ENCODE measurements at places on chromosomes 4 and X. TPM values are rescaled to one million over a fixed set of nuclear protein-coding genes. Genes with fewer than 3 reads are reported as not detected.
A peak's percentile ranks its signal among the peaks of the same experiment; 100 is the strongest.

DNA sequence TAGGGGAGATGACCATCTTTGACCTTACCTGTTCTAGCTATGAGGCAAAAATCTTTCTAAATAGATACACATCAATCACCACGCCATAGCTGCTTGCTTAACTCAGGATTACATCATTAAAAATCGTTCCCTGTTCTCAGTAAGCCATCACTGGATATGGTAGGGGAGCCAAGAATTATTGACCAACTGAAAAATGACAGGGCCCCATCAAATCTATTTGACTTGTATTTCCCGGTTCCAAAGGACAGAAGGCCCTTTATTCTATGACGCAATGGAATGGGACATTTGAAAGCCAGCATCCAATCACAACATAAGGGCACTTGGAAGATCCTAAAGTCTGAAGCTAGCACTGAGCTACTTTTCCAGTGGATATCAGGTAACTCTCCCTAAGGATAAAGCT, 75.6 kb upstream of the NOCT start:
- DNase-seq = no peak

DNA sequence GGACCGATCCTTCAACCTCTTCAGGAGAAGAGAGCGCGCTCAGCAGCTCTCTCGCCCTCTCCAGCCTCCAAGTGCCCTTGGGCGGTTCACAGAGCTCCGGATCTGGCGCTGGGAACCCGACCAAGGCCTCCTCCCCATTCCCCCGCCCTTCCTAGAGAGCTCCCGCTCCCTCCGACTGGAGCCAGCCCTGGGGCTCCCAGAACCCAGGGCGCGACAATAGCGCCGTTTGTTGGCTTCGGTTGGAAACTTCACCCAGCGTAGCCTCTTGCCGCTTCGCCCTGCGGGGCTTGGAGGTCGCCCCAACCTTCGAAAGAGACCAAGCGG, 3.1 kb upstream of the SOX3 start:
- no peak for DNase-seq

DNA sequence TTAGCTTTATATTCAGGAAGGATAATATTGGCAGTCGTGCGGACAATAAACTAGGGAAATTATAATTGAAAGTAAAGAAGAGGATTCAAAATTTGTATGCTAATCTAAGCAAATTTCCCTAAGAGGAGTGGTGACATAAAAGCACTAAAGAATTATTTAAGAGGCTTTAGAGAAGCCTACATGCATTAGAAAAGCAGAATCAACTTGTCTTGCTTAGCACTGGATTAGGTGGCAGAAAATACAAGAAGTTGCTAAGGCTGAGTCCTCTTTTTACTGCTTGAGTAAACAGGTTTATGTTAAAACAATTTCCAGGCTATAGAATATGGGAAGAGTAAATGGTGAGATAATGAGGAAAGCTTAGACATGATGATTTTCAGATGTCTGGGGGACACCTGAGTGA, 991.5 kb downstream of the PCDH18 start:
- no peak for DNase-seq

GRCh38 chr4:95193391-95194224, 355.2 kb downstream of the UNC5C start:
- DNase-seq = no peak

DNA sequence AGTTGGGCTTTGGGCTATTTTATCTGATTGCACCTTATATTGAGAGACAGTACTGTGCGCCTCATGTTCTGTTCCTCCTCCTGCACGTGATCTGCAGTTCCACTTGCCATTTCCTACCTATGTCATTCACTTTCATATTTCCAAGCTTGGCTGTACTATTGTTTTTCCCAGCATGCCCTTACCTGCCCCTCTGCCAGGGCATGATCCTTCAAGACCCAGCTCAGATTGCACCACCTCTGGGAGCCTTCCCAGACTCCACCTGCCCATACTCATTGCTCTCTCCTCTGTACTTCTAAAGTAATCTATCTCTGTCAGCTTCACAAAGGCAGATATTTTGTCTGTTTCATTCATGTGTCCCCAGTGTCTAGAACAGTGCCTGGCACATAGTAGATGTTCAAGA, 11.6 kb downstream of the SLC25A5 start:
- no peak for DNase-seq

DNA sequence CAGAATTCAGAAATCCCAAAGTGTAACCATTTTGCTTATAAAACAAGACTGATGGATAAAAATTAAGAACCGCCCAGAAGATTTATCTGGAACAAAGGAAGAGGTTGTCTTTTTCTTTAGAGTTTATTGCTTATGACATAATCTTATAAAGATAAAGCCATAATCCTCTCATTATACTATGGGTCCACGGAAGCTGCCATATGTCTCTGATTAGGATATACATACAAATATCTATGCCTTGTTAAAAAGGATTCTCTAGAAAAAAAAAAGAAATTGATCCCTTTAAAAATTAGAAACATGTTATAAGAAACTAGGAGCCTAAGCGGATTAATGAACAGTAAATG, 70.5 kb downstream of the RELL1 start:
- DNase-seq = no peak

GRCh38 chr4:180491210-180491609, 1752.0 kb upstream of the TENM3 start:
- DNase-seq = no peak

GRCh38 chr4:71520850-71521249, 182.0 kb downstream of the SLC4A4 start:
- DNase-seq = no peak

DNA sequence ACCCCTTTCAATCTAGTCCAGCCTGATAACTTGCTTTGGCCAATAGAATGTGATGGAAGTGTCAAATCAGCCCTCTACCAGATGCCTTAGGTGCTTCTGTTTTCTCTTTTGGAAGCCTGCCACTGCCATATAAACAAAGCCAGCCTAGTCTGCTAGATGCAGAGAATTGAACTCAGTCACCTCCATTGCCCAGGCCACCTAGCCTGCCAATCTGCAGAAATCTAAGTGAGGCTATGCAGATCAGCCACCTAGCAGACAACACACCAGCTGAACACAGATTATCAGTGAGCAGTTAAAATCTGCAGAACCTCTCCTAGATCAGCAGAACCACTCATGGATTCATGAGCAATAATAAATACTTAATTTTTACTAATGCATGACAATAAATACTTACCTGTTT, 1108.2 kb downstream of the PCDH18 start:
- no peak for DNase-seq

DNA sequence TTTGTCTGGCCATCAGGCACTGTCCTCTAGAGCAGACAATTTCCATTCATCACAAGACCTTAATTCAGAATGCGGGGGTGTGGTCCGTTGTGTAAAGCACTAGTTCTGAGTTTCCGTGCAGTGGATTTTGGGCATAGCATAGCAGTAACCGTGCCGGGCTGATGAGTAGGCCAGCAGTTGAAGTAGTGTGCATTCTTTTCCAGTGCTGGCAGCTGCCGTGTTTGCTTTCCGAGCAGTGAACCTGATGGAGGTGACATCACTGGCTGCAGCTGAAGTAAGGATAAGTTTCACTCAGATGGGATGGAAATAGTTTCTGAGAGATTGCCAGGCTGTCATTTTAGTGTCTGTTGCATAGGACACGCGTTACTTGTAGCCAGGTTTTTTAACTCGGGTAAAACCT, 107.0 kb upstream of the STIM2 start:
- peak; percentile 34 for DNase-seq

- peak; percentile 0 for DNase-seq
Measured at GRCh38 chrX:135572436-135572835, 52.0 kb downstream of the INTS6L start.

DNA sequence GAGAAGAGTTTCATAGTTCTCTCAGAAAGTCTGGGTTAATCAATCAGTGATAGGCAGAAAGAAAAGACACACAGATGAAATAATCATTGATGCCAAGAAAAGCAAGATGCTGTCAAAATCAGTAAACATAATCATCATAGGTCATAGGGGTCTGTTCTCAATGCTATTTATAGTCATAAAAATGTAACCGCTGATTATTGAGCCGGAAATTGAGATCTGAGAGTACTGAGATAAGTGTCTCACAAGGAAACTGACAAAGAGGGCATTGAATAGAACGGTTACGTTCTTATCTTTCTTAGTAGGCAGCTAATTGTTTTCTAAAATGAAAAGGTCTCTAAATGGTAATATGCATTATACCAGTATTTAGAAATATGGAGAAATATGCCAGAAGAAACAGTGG, 1686.1 kb upstream of the AGA start:
- DNase-seq = no peak

DNA sequence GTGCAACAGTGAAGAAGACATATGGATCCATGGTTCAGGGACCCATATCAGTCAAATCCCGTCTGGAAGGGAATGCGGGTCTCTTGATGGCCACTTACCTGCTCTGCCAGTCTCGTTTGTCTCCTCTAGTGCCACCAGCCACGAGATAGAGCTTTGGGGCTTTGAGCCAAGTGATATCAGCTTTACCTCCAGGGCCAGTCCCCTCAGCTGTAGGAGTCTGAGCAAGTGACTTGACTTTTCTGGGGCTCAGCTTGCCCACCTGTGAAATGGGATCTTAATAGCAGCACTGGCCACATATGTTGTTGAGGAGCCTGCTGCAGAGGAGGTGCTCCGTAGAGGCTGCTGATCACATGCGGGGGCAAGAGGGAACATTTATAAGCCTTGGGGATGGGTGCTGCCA, 1.2 kb downstream of the SLC2A9 start:
- DNase-seq = no peak

GRCh38 chr4:27149541-27150212, 289.0 kb downstream of the STIM2 start:
- DNase-seq = no peak

- DNase-seq = peak; percentile 26
Measured at GRCh38 chrX:101452056-101452455, 33.2 kb upstream of the ARMCX4 start.

DNA sequence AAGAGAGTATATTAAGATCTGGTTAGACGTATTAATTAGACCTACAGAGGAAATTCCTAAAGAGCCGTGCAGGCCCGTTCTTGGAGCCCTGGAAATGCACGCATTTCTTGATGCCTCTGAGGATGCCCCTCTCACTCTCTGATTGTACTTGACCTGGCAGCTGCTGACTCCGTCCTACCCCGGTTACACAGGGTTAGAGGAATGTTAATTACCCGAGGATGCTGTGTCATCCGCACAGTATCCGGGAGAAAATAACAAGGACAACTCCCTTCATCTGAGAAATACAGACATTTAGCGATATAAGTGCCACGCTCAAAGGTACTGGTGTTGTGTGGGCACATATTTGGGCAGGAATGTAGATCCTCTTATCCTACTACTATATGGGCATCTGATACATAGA, 404.6 kb upstream of the FAT1 start:
- no peak for DNase-seq

- DNase-seq = no peak
Measured at GRCh38 chr4:15349531-15349935, 78.3 kb upstream of the C1QTNF7 start.

- no peak for DNase-seq
Measured at GRCh38 chr4:184854673-184855072, 28.9 kb upstream of the ACSL1 start.

DNA sequence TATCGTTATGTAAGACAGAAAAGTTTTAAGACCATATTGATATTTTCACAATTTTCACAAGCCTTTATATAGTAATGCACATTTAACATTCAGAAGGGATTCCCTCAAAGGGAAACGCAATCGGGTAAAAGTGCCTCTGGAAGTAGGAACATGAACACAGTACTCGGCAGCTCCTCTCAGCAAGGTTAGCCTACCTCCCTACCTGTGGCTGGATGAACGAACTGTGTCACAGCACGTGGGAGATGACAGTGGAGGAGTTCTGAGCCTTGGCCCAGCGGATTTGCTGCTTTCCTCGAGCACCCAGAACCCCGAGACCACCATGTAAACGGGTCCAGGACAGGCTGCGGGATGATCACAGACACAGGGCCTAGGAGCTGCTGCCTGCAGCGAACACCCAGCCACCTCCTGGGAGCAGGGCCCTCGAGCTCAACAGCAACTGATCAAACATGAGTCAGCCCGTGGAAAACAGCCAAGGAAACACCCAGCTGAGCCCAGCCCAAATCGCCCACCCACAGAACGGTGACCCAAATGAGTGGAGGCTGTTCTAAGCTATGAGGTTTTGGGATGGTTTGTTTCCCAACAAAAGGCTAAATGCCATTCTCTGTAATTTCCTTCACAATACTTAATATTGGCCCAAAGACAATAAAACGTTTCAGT, 30.4 kb downstream of the FAT1 start:
- DNase-seq = no peak

DNA sequence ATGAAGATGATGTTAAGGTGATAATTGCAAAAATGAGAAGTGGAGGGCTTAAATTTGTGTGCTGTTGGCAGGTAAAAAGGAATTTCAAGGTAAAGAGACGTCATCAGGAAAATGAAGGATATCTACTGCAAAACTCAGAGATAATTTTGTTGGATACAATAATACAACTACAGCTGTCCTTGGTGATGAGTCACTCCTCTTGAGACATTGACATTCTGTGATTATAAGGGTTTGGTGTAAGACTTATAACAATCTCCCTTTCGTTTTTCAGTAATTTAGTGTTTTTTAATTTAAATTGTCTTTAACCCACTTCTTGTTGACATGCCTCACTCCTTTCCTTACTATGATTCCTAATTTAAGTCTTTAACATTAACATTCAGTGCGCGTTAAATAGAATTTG, 1074.1 kb upstream of the SLIT2 start:
- no peak for DNase-seq

DNA sequence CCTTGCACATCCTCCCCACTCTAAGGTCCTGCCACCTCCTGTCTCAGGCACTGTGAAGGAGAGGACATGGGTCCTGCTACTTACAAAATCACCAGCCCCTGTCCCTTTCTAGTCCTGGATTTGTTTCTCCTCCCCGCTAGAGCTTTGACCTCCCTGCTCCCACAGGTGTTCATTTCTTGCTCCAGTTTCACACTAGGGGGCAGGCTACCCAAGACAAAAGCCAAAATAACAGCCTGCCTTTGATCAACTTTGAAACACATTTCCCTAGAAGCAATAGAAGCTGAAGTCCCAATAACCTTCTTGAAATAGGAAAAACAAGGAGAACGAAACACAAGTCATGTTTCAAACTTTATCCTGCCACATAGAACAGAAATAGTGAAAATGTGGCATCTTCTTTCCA, 164.4 kb downstream of the QDPR start:
- DNase-seq = peak; percentile 43

DNA sequence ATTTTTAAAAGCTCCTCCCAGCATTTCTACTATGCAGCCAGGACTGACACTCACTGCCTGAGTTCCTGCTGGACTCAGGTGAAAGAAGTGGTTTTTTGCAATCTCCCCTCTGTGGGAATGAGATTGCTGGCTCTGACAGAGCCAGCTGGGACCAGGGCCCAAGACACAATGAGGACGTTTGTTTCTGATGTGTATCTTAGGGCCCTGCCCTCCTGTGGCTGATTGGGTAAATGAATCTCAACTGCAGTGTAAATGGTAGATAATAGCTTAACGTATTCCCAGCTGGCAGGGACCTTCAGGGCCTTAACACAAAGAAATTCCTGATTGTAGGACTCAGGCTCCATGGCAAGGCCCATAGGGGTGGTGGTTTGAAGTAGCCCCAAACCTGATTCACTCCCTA, 85.8 kb upstream of the PRPS1 start:
- DNase-seq = peak; percentile 2

Gene TBC1D8B
- 2.4 TPM for total RNA-seq

Gene NEUROG2
- total RNA-seq = not detected

Gene SCML2
- 2.7 TPM for total RNA-seq

Gene PTPN13
- under 0.01 TPM for total RNA-seq

Gene CT45A2
- not detected for total RNA-seq

Gene PPID
- total RNA-seq = 16.0 TPM

Gene HDAC8
- 23.8 TPM for total RNA-seq

Gene PPP4R3C
- not detected for total RNA-seq

Data from dermis microvascular lymphatic vessel endothelial cell (primary cell).